ENCODE measurements at places on chromosomes 5 and 9.

DNA sequence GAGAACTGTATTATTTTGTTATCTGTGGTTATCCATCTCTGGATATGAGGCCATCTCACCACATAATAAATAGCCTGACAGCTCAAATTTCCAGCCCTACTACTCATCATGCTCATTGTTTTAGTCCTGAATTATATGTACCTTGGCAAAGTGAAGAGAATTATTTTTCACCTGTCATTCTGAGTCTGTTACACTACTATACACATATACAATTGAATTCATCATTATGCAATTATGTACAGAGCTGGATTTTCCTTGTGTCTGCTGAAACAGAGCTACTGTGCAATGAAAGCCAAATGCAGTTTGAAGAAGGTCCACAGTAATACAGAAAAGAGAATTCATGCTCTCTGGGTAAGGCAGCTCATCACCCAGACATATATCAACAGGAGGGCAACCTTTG lies 28.5 kb downstream of the ESM1 start:
- DNase-seq = no peak

DNA sequence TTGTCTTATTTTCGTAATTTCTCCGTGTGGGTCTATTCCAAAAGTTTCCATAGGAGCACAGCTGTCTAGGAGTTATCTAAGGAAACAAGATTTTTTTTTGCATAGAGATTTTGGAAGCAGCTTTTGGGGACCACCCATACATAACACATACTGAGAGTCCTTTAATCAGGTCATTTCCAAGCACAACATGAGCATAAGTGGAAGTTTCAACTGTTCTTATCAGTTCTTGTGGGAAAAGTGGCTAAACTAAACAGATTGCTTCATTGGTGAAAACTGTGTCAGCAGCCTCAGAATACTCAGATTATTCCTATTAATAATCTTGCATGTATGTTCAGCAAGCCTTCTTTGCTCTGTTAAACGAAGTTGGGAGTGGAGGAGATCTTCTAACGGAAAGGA lies 153.6 kb upstream of the TYRP1 start:
- no peak for DNase-seq

GRCh38 chr5:163489055-163489744 lies 16.2 kb upstream of the MAT2B start:
- no peak for DNase-seq

- DNase-seq = no peak
Measured at GRCh38 chr9:105735366-105735765, 41.0 kb downstream of the TMEM38B start.

DNA sequence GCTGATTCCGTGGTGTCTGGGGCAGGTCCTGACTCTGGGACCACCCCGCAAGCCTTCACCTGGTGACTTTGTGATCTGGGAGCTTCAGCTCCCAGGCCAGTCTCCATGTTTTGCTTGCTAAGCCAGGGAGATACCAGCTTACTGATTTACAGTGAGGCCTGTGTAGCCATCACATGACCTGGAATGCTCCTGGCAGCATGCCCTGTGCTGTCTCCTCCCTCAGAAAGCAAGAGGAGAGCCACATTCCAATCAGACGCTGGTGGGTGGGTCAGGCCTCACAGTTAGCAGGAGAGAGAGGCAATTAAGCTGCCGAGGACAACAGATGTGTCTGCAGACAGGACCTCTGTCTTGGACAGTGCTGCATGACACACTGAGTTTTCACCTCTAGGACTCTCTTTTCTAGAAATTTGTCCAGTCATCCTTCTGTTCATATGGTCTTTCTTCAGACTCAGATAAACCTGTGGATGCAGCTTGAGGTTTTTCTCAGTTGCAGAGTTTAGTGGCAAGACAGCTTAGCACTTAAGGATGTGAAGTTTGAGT lies 24.4 kb upstream of the GRPEL2 start:
- DNase-seq = peak; percentile 31

DNA sequence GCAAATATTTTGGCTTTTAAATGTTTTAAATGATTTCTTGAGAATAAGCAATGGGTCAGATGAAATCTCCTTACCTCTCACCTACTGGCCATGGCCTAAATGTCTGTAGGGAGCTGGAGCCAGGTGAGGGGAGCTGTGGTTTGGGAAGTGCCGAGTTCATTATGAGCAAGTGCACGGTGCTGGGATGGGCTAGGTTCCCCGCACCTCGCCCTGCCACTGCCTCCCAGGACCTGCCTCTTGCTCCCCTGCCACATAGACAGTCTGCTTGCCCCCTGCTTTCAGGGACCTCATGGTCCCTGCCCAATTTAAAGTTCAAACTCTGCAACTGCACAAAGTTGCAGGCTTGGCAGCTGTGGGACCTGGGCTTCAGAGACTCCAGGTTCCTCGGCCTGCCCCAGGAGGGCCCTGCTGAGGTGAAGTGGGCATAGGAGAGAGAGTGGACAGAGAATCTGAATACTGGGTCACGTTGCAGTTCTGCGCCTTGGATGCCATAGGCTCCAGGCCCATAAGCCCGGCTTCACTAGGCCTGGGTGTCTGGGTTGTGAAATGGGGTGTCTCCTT lies 5.4 kb downstream of the OR13J1 start:
- DNase-seq = no peak

DNA sequence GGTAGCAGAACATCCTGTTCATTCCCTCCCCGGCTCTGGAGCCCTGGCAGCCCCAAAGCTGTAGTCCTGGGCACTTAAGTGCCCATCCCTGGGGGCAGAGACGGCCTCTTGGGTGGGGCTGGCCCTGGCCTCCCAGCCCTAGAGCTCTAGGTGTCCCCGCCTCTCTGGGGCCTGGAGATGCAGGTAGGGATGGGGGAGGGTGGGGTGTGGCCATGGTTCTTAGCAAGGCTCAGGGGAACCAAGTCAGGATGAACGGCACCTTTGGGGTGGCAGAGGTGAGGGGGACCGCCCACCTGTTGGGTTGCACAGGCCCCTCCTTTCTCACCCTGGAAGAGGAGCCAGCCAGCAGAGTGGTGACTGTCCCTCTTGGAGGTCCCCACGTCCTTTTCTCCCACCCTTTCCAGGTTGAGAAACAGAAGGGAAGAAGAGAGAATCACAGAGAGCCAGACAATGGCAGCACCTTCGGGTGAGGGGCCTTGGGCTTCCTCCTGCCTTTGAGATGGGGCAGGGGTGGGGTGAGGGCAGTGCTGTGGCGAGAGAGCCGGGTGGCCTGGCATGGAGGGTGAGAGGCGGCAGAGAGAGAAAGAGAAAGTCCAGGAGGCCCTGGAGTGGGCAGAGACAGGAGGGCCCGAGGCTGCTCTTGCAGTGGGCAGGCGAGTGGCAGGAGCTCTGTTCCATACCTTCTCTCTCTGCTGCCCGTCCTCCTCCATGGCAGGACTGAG lies 2.3 kb downstream of the CRAT start:
- no peak for DNase-seq

GRCh38 chr5:135822286-135822685 lies 12.2 kb upstream of the SLC25A48 start:
- DNase-seq = no peak

Data from midbrain (tissue), 1 donor.